ENCODE measurements at places on chromosomes 2 and 18. TPM values are rescaled to one million over a fixed set of nuclear protein-coding genes. Genes with fewer than 3 reads are reported as not detected.
A peak's percentile ranks its signal among the peaks of the same experiment; 100 is the strongest.

HOXD13 gene
- total RNA-seq, result 32.7 TPM

CPO gene
- not detected for total RNA-seq

RTN4 gene
- total RNA-seq, result 244 TPM

- no peaks in the 10 kb centered on the region for H3K36me3 ChIP-seq
- DNase-seq, result no peak
- H3K27ac ChIP-seq, result no peak overlapping the region
These were observed 23.5 kb downstream of the TSN start for GRCh38 chr2:121778741-121779487.

GPR39 gene
- total RNA-seq, result 3.4 TPM

GRCh38 chr2:232296776-232297525 is 81.6 kb upstream of the ALPP start:
- no peaks in the 10 kb centered on the region for H3K36me3 ChIP-seq
- no peak overlapping the region for H3K4me3 ChIP-seq
- DNase-seq, result no peak
- H3K4me1 ChIP-seq, result peaks cover 7% of the 10 kb centered on the region

DNA sequence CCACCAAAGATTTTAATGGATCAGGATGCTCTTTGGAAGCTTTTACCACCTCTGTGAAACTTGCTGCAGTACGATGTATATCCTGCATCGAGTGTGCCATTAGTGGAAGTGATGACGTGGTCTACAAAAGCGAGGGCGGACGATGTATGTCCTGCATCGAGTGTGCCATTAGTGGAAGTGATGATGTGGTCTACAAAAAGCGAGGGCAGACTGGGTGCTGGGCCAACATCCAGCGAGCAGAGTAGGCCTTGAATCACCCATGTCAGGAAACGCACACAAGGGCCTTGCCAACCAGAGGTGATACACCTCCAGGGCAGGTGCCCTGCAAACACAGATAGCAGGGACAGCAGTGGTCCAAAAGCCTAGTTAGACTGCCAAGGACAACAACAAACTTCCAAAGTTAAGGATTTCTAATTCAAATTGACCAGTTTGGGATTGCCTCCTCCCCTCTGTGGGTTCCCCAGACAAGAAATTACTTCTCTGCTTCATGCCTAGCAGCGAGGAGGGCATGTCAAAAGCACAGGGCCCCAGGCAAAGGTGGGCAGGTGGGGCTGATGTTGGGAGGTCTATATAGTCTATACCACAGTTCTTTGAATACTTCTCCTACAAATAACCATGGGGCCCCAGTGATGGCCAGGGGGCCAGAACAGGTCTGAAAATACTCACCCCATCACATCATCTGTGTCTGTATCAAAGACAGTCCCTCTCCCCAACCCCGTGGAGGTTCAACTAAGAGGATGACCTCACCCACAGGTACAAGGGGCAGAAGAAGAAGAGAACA is 70.2 kb downstream of the ADD2 start:
- no peak overlapping the region for H3K4me3 ChIP-seq
- no peaks in the 10 kb centered on the region for H3K4me1 ChIP-seq
- no peak overlapping the region for H3K27ac ChIP-seq
- DNase-seq, result no peak
- no peaks in the 10 kb centered on the region for H3K27me3 ChIP-seq

DUSP19 gene
- total RNA-seq, result 6.4 TPM

DNA sequence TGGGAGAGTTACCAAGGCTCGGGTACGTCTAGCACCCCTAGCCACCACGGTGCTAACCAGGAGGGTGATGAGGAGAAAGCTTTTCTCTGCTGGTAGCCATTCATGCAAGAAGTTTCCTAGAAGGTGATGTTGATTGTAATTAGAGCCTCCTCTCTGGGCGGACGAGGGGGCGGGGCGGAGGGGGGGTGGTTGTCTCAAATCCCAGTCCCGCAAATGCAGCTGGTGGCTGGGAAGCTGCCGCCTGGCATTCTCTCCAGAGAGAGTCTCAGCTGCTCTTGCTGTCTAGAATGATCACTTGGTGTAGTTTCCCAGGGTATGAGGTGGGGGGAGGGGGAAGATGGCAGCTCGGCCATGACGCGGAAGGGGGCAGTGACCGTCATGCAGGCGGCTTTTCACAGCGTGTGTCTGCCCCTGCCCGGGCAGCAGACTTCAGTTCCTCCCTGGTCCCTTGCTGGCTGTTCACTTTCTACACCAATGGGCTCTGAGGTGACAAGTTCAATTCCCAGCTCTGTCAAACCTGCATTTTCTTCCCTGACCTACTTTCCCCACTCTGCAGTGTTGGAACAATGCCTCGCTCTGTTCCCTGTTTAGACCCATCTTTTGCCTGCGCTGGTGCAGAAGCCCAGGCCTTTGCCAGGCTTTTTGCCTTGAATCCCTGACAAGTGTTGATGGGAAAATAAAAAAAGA is 61.5 kb upstream of the KLF7 start:
- H3K4me3 ChIP-seq, result no peak overlapping the region
- H3K27me3 ChIP-seq, result no peaks in the 10 kb centered on the region
- DNase-seq, result no peak
- no peaks in the 10 kb centered on the region for H3K4me1 ChIP-seq
- H3K27ac ChIP-seq, result no peak overlapping the region

- peak overlapping the region; percentile 95 for H3K4me3 ChIP-seq
- H3K27ac ChIP-seq, result peak overlapping the region; percentile 22
- H3K4me1 ChIP-seq, result peaks cover 17% of the 10 kb centered on the region
- H3K36me3 ChIP-seq, result no peaks in the 10 kb centered on the region
These were observed 1.5 kb downstream of the MAP3K2 start for GRCh38 chr2:127386246-127386645.

CAPN13 gene
- total RNA-seq, result not detected

TMBIM1 gene
- 43.9 TPM for total RNA-seq

DSG2 gene
- total RNA-seq, result not detected

GRCh38 chr18:62988471-62988870 is 273.1 kb downstream of the PHLPP1 start:
- H3K27ac ChIP-seq, result no peak overlapping the region
- DNase-seq, result no peak
- H3K4me1 ChIP-seq, result peaks cover 9% of the 10 kb centered on the region
- no peak overlapping the region for H3K4me3 ChIP-seq
- H3K27me3 ChIP-seq, result no peaks in the 10 kb centered on the region
- no peaks in the 10 kb centered on the region for H3K36me3 ChIP-seq

GALNT5 gene
- total RNA-seq, result not detected

GRCh38 chr2:181973171-181973783 is 12.4 kb upstream of the PPP1R1C start:
- peaks cover 11% of the 10 kb centered on the region for H3K4me1 ChIP-seq
- no peak for DNase-seq
- no peak overlapping the region for H3K4me3 ChIP-seq
- H3K27ac ChIP-seq, result no peak overlapping the region
- H3K36me3 ChIP-seq, result no peaks in the 10 kb centered on the region

DNA sequence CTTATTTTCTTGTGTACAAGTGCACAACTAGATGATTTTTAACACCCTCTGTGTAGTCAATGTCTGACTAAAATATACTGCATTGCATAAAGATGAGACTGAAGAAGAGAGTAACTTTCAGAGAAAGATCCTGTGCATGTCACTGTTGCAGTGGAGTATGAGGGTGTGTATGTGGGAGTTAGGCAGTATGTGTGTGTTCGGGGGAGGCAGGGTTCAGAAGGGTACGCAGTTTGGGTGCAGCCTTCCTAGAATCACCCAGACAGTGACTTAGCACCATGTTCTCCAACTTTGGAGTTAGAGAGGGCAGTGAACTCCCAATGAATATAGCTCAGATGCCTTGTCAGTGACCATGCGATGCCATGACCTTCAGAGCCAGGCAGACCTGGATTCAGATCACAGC is 84.6 kb downstream of the LRATD1 start:
- peaks cover 2% of the 10 kb centered on the region for H3K27me3 ChIP-seq
- H3K4me1 ChIP-seq, result no peaks in the 10 kb centered on the region
- H3K36me3 ChIP-seq, result no peaks in the 10 kb centered on the region
- no peak overlapping the region for H3K4me3 ChIP-seq

DNA sequence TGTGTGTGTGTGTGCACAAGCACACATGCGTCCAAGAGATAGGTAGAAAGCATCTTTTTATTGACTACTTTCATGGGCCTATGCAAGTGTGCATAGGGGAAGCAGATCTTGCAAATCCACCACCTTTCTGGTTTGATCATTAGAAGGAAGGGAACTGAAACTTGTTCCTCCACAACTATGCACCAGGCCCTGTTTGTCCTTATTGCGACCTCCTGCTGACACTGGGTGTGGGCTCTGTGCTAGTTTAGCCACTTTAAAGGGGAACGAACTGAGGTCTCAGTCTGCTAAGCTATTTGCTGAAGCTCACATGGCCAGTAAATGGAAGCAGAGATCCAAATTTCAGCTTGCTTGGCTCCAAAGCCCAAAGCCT is 32.1 kb upstream of the INSIG2 start:
- no peaks in the 10 kb centered on the region for H3K36me3 ChIP-seq
- H3K4me1 ChIP-seq, result no peaks in the 10 kb centered on the region
- no peak overlapping the region for H3K4me3 ChIP-seq
- no peaks in the 10 kb centered on the region for H3K27me3 ChIP-seq
- no peak overlapping the region for H3K27ac ChIP-seq
- DNase-seq, result no peak

TTC31 gene
- 28.6 TPM for total RNA-seq

DNA sequence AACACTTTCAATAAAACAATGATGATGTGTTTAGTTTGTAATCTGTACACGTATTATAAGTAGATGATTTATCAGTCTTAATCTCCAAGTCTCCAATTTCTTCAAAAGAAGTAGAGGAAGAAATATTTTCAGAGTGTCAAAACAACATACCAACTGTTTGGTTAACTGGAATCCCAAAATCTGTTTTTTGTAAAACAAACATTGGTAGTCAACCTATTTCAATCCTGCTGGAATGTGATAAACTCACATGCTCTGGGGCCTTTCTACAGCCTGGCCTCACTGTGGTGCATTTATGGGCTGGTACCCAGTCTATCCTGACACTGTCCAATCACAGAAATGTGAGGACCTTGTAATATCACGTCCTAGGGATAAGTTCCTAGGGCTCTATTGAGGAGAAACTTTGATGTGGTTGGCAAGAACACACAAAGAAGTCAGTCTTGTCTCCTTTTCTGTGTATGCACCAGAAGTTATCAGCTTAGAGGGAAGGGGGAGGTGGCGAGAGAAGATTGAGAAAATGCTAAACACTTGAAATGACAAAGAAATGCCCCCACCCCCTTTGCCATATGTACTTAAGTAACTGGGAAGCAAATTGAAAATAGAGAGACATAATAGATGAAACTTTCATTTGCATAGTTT is 47.2 kb downstream of the PRKRA start:
- no peaks in the 10 kb centered on the region for H3K4me1 ChIP-seq
- DNase-seq, result no peak
- no peak overlapping the region for H3K4me3 ChIP-seq
- H3K27me3 ChIP-seq, result no peaks in the 10 kb centered on the region
- H3K27ac ChIP-seq, result no peak overlapping the region
- no peaks in the 10 kb centered on the region for H3K36me3 ChIP-seq

MRPS5 gene
- total RNA-seq, result 99.7 TPM

All from A673 (cell line).